ENCODE measurements at places on chromosomes 2 and 18.

DNA sequence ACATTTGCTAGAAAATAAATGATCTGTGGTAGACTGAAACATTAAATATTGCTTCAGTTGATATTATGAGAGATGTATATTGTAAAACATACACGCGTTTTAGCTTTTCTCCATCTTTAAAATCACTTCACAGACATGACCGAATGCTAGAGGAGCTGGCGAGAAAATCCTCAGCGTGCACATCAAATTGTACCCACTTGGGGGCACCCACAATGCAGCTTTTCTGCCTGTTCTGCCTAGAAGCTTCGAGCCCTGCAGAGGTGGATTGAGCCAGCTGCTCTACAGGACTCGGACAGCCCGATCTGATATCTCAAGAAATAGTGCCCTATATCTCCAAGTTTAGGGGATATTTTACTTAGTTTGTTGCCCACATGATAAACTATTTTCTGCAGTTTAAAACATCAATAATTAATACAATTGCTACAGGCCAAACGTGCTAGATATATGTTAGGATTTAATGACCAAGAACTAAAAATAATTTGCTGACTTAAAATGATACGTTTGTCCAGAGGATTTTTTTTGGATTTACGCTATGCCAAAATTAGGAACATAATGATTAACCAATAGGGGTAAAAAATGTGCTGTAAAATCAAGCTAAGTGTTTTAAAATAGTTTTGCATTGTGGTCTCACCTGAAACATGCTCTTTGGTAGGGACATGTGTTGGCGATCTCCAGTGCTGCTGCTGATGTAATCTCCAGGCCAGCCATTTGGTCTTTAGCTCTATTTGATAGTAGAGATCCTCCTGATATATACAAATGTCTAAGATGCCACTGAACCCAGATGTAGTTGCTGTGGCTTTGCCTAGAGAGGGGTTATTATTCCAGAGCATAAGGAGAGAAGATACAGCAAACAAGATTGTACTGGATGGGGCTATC lies 22.3 kb upstream of the ATP5MC3 start:
- no peak for DNase-seq

DNA sequence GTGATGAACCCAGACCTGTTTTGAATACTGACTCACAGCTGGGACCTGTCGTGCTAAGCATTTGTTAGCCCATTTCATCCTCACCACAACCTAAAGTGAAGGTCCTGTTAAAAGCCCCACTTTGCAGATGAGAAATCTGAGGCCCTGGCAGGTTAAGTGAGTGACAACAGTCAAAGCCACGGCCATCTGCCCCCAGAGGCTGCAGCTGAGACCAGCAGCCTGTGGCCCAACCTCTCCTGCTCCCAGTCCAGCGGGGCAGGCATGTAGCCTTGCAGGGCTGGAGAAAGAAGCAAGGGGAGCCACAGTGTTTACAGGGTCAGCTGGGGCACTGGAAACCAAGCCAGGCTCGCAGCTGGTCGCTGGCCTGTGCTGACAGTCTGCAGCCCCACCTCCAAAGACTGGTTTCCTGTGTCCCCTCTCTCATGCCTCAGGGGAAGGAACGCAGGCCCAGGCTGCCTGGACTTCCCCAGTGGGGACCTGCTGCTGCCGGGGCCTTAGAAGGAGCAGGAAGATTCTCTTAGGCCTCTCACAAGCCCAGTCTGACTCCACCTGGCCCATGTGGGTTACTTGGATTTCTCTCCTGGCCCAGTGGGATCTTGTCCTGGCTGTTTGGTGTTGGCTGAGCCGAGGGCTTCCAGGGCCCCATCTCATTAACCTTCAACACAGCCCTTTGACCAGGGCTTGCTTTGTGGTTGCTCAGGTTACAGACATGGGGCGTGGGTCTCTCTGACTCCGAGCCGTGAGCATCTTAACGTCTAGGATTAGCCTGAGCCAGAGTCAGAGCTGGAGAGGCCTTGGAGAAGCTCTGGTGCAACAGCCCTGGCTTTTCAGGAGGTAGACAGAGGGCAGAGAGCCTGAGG lies 1.7 kb downstream of the INPP5D start:
- DNase-seq = no peak

- DNase-seq = no peak
These were observed 33.3 kb downstream of the UXS1 start for GRCh38 chr2:106160786-106161261.

GRCh38 chr2:20454036-20454981 lies 7.4 kb downstream of the RHOB start:
- DNase-seq = no peak

- no peak for DNase-seq
These were observed 8.6 kb upstream of the NCOA1 start for GRCh38 chr2:24482251-24482971.
